ENCODE measurements at places on chromosomes 13 and 19.

DNA sequence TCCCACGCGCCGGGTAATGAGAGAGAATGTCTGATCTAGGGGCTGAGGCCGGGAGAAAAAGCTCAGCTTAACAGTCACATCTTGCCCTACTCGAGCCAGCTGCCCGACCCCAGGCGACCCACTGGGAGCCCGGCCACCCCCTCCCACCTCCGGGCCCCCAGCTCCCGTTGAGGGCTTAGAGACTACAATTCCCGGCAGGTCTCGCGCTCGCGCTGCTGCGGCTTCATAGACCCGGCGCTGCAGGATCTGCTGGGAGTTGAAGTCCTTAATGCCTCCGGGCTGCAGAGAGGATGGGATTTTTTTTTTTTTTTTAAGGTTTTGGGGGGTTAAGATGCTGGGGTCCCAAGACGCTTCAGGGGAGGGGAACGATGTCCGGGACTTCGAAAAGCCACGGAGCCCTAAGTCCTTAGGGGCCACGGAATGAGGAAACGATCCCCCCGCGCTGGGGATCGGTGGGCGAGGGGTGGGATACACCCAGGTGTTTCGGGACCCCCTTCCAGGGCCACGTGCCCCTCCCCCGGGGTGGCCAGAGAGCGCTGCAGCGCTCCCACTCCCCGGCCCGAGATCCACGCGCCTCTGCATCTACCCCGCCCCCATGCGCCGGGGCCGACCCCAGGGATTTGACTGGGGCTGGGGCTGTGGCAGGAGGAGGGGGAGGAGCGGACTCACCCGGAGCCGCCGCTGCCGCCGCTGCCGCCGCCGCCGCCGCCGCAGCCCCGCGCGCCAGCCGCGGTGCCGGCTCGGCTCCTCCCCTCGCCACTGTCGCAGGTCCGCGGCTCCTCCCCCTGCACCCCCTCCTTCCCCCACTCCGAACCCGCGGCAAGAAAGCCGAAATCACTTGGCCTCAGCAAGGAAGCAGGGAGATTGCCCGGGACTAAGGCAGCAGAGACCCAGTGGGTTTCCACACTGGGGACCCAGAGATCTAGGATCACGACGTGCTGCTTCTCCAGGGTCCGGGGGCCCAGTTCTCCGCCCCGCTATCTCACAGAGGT is at the start of gene SYT3:
Gene SYT3, minus strand, starts transcription at position 761 of the 992 bp plus-strand sequence. CDS start 2,470 bp downstream, outside the sequence.
- DNase-seq, result no peak

- DNase-seq, result no peak
Measured at GRCh38 chr19:8615813-8616596, 5.5 kb upstream of the ADAMTS10 start.

DNA sequence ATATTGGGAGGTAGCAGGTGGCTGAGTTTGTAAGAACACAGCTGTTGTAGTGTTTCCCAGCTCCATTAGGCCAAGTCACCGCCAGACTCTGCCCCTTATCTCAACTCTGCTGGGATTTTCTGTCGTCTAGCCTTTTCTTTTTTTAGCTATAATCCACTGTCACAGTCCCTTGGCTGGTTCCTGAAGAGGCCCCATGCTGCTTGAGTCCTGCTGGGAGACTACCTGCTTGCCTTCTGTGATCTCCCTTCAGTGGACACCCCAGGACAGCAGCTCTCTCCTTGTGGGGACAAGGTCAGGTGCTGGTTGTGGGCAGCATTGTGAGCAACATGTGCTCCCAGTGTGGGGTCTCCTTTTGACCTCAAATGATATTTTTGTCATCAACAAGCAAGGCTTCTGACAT is 195.0 kb upstream of the ATXN8OS start:
- DNase-seq, result no peak

- no peak for DNase-seq
Measured at GRCh38 chr13:37788346-37788745, 81.2 kb downstream of the TRPC4 start.

GRCh38 chr13:54077569-54077968 is 1049.0 kb downstream of the OLFM4 start:
- no peak for DNase-seq

DNA sequence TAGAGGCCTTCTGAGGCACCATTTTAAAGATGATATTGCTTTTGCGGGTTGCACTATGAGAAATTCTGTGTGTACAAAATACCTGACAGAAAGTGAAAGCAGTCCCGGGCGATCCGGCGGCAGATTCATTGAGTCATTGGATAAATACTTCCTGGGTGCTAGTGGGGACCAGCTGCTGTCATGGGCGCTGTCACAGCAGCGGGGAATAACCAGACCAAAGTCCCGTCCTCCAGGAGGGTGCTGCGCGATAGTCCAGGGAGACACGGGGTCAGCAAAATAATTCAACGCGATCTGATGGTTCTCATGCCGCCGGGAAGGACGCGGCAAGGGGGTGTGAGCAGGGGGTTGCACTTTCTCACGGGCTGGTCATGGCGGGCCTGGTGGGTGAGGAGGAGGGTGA is 13.5 kb downstream of the ZFR2 start:
- no peak for DNase-seq

GRCh38 chr13:45368571-45368970 is 27.6 kb upstream of the TPT1 start:
- DNase-seq, result no peak

DNA sequence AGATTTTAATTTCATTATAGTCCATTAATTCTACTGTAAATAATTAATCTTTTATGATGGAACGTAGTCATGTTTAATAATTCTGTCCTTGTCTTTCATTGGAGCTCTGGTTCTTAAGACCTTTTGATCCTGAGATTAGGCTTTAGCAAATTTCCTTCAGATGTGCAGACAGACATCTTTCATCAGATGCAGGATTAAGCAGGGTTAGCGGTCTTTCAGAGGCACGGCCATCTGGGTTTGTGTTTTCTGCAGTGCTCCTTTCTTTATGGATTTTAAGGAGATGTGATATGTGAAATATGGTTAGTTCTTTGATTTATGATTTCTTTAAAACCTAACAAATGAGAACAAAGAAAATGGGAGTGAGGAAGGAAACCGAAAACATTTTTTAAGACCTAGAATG is 643.9 kb upstream of the SGCG start:
- no peak for DNase-seq

GRCh38 chr13:98570929-98571372 is 6.0 kb downstream of the STK24 start:
- no peak for DNase-seq

GRCh38 chr13:81637457-81637856 is 1296.5 kb upstream of the SPRY2 start:
- DNase-seq, result no peak

GRCh38 chr13:30373727-30374126 is 48.6 kb upstream of the UBE2L5 start:
- DNase-seq, result no peak

- DNase-seq, result peak; percentile 97
Measured at GRCh38 chr19:17107546-17108452, 32.2 kb downstream of the MYO9B start.

DNA sequence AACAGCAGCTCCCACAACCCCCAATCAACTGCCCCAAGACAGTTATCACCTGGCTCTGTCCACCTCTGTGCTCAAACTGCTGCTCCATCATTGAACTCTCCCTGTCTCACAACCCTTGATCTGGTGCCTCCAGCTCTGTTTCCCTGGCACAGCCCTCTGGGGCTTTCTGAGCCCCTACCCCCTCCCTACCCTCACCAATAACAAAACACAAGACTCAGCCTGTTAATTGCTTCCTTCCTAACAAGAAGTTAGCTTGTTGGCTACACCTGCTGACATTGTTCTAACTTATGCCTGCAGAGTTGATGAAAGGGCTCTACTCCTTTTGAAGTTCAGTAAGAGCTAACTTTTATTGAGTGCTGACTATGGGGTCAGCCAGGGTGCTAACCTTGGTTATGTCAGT is 99.4 kb upstream of the FNDC3A start:
- DNase-seq, result no peak

DNA sequence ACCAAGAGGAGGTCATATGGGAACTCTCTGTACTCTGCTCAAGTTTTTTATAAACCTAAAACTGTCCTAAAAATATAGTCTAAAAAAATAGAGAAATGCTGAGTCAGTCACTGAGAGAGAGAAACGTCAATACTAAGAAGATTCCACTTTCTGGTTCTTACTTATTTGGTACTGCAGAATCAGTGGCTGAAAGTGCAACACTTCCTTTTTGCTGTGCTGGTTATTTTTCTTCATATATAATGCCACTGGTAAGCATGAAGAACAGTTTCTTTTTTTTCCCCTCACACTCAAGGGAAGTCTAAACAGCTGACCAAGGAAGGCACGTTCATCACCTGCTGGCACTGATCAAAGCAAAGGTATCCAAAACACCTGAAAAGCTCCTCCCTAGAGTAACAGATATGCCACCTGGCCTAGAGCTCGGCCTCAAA is 44.3 kb upstream of the N4BP2L1 start:
- DNase-seq, result no peak

- DNase-seq, result no peak
Measured at GRCh38 chr19:2087621-2088100, 8.5 kb downstream of the MOB3A start.

GRCh38 chr13:106499113-106499512 is 36.3 kb downstream of the EFNB2 start:
- no peak for DNase-seq

GRCh38 chr13:33519561-33520467 is 234.3 kb upstream of the STARD13 start:
- DNase-seq, result peak; percentile 74

GRCh38 chr13:40479196-40479845 is 187.1 kb downstream of the FOXO1 start:
- DNase-seq, result no peak

DNA sequence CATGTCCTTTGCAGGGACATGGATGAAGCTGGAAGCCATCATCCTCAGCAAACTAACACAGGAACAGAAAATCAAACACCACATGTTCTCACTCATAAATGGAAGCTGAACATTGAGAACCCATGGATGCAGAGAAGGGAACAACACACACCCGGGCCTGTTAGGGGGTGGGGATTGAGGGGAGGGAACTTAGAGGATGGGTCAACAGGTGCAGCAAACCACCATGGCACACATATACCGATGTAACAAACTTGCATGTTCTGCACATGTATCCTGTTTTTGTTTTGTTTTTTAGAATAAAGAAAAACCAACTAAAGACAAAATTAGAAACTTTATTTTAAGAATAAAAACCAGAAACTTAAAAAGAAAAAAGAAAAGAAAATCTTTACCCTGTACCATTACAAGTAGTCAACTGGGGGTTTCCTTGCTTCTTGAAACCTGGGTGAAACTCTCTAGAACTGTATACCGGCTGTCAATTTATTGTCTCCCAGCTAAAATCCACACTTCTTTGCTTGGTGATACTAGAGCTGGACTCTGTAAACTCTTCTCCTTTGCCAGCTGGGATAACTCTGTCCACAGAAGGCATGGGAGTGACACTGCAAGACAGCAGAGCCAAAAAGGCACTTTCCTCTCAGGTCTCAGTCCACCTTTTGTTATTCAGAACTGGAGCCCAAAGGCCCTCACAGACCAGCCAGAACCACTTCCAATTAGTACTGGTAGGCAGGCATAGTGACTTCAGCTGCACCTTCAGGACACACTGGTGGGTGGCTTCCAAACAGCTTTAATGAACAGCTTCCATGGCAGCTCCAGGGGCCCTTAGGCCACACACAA is 9.0 kb downstream of the MICU2 start:
- no peak for DNase-seq

- DNase-seq, result no peak
Measured at GRCh38 chr13:70027551-70027950, 80.1 kb upstream of the ATXN8OS start.

DNA sequence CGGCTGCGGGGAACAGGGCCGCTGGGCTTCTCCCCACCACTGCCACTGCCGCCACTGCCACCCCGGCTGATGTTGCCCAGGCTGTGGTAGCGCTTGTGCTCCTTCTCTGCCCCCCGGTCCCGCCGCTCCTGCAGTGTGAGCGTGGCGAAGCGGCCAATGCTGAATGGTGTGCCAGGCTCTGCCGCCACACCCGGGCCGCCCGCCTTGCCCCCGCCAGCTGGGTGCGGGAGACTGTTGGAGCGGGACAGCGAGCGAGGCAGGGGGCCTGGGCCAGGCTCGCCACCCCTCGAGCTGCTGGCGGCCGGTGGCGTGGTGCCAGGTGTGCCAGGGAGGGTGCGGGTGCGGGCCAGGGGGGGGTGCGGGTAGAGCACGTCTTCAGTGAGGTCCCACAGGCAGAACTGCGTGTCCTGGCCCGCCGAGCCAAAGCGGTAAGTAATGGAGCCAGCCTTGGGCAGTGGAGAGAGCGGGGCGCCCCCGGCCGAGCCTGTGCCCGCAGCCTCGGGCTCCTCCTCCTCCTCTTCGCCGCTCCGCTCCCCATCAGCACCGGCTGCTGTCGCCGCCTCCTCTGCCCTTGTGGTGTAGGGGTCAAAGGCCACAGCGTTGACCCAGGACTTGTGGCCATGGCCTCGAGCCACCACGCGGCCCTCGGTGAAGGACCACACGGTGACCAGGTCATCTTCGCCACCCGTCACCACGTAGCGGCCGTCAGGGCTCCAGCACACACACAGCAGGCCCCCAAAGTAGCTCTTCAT is 3.7 kb upstream of the DMPK start:
- no peak for DNase-seq

DNA sequence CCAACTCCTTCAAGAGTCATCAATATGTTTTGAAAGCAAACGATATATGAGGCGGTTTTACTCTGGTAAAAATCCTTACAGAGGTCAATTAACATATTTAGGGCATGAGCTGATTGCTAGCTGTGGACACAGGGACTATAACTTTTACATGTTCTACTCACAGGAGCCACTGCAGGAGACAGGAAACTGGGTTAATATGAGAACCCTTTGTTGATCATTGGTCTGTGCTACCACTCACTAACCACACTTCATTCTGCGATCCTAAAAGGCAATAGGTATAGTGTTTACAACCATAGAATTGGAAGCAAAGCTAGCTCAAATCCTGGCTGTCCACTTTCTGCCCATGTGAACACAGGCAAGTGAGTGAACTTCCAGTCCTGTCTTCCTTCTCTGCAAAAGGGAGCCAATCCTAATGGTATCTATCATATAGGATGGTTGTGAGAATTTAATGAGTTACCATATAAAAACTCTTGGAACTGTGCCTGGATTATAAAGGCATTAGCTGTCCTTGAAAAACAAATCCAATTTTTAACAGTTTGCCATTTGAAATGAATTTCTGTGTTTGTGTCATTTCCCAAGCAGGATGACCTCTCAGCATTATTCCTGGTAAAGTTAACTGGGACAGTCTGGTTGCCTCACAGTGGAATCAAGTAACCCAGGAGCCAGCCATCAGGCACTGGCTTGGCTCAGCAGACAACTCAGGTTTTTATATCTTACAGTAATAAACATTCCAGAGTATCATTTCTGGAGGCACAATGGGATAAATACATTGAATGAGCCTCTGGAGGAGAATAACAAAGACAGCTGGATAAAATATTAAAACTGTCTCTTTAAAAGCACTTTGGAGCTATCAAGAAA is 29.8 kb upstream of the RAP2A start:
- DNase-seq, result no peak

GRCh38 chr13:112464720-112465119 is 88.6 kb downstream of the SPACA7 start:
- no peak for DNase-seq

Data from amniotic stem cell (primary cell).